NCI-H1436 treated with DMSO at 0.1 percent for 48 hours (cell line): ENCODE measurements at places on chromosomes 7 and 10.

DNA sequence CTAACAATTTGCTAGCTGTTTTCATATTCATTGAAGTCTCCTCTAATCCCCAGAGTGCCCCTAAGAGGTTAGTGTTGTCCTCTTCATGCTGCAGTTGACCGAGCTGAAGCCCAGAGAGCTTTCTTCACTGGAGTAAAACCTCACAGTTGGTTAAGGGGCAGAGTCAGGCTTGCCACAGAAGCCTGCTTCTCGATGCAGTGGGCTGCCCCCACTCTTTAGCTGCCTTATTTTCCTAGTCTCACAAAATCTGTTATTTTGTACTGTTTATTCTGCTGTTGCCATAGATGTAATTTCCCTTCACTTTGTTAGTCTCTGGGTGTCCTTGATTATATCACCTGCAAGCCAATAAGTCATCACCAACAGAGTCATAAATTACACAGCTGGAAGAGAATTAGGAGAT is 56.3 kb upstream of the ZPBP start:
- DNase-seq, result no peak

- DNase-seq, result no peak
Measured at GRCh38 chr10:30270247-30270646, 78.8 kb downstream of the MTPAP start.

- DNase-seq, result no peak
Measured at GRCh38 chr7:106076537-106076936, 35.6 kb downstream of the SYPL1 start.

DNA sequence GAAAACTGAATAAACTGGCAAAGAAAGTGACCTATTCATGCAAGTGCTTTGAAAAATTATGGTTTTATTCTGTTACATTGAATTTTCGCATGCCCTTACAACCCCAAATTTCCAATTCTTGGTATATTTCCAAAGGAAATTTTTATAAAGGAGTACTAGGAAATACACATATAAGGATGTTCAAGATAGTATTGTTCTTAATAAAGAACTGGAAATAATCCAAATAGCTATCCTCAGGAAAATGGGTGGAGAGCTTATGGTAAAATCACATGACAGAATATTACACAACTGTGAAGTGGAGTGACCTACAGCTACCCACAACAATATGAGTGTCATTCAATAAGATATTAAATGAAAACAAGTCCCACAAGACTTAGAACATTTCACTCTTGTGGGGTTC is 138.9 kb upstream of the BMPER start:
- DNase-seq, result no peak

DNA sequence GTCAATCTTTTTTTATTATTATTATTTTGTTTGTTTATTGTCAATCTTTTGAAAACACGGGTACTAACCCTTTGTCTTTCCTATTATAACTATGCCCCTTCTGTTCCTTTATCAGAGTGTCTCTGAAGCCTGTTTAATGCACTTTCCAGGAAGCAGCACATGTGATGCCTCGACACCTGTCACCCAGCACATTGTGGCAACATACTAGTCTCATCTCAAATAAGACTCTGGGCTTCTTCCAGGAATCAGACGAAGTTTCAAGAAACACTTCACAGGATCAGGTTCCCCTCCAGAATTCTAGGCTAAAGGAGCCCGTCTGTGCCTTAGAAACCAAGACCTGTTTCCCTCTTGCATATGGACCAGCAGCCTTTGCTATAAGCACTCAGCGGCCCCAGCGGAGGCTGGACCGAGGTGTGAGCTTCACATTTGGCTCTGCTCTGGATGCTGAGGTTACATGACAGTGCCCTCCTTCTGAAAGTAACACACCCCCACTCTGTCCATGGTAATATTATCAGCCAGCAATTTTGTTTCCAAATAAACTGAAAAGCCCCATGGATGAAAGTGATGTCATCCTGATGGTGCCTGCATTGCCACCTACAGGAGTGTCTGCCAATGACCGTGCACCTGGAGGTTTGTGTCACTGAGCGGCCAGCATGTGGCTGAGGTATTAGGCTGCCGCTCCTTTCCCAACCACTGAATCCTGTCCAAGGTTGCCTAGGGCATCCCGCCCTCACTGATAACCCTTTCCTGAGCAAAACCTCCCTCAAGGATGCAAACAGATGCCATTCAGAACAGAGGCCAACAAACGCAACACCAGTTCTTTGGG is 38.1 kb downstream of the MKI67 start:
- DNase-seq, result no peak

DNA sequence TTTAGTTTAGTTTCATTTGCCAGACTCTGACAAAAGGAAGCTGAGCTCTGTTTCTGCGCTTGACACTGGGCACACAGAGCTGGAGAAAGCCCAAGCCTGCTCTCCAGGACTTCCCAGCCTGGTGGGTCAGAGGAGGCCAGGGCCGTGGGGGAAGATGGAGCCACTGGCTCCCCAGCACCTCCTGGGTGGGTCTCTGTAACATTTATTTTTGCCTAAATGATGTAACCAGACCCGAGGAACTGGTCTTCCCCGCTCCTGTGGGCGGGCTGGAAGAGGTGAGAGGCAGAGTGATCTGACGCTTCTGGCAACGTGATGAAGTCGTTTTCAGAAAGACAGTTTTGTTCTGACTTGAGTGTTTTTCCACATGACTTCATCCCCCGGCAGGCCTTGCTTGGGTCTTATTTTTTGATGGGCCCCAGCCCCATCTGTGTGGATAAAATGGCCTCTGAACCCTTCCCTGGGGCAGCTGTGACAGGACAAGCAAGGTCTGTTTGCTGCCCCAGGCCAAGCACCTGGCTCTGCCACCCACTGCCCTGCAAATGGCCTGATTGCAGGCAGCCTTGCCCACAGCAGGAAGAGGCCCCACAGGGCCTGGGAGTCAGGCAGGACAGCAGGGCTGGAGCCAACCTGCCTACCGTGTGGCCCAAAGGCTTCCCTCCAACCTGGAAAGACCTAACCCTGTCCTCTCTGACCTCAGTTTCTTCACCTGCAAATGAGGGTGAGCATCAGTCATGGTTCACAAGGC is 304.9 kb upstream of the ZMIZ1 start:
- DNase-seq, result no peak

DNA sequence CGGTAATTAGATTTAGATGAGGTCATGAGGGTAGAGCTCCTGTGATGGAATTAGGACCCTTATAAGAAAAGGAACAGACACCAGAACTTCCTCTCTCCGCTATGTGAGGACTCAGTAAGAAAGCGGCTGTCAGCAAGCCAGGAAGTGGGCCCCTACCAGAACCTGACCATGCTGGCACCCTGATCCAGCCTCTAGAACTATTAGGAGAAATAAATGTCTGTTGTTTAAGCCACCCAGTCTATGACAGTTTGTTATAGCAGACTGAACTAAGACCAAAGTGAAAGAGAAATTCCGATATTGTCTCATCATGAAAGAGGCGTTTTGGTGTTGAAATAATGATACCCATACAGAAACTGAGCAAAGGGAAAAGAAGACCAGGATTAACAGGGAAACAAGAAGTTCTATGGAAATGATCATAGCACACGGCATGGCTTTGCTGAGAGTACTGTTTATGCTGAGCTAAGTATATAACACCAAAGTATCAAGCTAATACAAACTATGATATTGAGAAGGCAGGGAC is 9.2 kb downstream of the CLEC2L start:
- DNase-seq, result no peak

GRCh38 chr10:75987616-75988015 is 556.2 kb downstream of the LRMDA start:
- DNase-seq, result no peak

GRCh38 chr7:23473844-23474093 is 3.5 kb upstream of the IGF2BP3 start:
- no peak for DNase-seq

- DNase-seq, result no peak
Measured at GRCh38 chr10:44850356-44850934, 60.7 kb upstream of the TMEM72 start.
